ENCODE measurements at places on chromosomes 11 and 22. TPM values are rescaled to one million over a fixed set of nuclear protein-coding genes. Genes with fewer than 3 reads are reported as not detected.

OR51B5 gene
- not detected for total RNA-seq

POU2F3 gene
- total RNA-seq, result 0.20 TPM

OR6A2 gene
- total RNA-seq, result 0.59 TPM

RNH1 gene
- 460 TPM for total RNA-seq

SYT12 gene
- total RNA-seq, result under 0.01 TPM

OR9G1 gene
- not detected for total RNA-seq

PACSIN3 gene
- total RNA-seq, result 14.1 TPM

CD151 gene
- total RNA-seq, result 188 TPM

FGF19 gene
- not detected for total RNA-seq

MLC1 gene
- not detected for total RNA-seq

RAB6A gene
- total RNA-seq, result 82.7 TPM

MPPED1 gene
- not detected for total RNA-seq

VSTM5 gene
- 0.37 TPM for total RNA-seq

ART1 gene
- not detected for total RNA-seq

DYNC2H1 gene
- 74.2 TPM for total RNA-seq

OR6T1 gene
- total RNA-seq, result not detected

OR4A16 gene
- not detected for total RNA-seq

RTN4RL2 gene
- total RNA-seq, result 1.5 TPM
